ENCODE measurements at places on chromosomes 3 and 15. TPM values are rescaled to one million over a fixed set of nuclear protein-coding genes. Genes with fewer than 3 reads are reported as not detected.

- ATAC-seq = no peak
Measured at GRCh38 chr15:90646662-90647305, 70.4 kb upstream of the BLM start.

The MINDY2 gene
- total RNA-seq = 10.2 TPM

The GOLGA6B gene
- not detected for total RNA-seq

DNA sequence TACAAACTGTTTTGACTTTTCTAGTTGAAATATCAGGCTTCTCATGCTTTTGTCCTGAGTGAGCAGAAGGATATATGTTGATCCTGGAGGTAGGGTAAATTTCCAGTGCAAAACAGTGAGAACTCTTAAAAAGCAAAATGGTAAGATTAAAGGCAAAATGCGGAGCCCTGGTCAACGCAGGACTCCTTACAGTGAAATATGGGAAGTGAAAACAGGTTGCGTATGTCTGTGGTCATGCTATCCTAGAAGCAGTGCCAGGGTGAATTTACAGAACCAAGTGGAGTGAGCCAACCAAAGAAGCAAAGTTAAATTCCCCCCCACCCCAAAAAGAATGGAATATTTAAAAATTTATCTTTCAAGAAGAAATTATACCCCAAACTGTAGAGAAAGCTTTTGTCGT, 256.4 kb downstream of the NR2F2 start:
- no peak for ATAC-seq

- ATAC-seq = no peak
Measured at GRCh38 chr3:98735761-98736269, 27.3 kb upstream of the ST3GAL6 start.

- no peak for ATAC-seq
Measured at GRCh38 chr3:177944228-177944661, 592.0 kb upstream of the KCNMB2 start.

DNA sequence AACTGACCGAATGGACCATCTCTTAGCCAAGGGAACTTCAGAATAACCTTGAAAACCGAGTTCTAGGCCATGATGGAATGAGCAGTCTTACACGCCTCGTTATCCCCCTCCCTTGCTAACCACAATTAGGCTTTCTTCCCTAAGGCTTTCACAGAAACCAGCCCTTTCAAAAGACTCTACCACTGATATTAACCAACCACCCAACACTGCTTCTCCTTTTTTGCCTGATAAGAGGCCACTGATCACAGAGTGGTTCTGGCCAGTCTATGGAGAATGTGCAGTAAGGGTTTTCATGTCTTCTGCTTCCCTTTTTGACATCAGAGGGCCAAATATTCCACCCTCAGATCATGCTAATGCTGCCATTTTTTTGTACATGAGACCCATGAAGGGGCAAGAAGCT, 59.3 kb downstream of the MCF2L2 start:
- no peak for ATAC-seq

- ATAC-seq = peak; percentile 24
Measured at GRCh38 chr3:43748179-43748578, 57.4 kb downstream of the ABHD5 start.

The RASL12 gene
- total RNA-seq = 1.5 TPM

- ATAC-seq = peak; percentile 96
Measured at GRCh38 chr3:55884491-55885285, 397.6 kb upstream of the WNT5A start.

- ATAC-seq = no peak
Measured at GRCh38 chr3:72266016-72266370, 481.0 kb upstream of the PROK2 start.

The LRRC15 gene
- total RNA-seq = 0.04 TPM

DNA sequence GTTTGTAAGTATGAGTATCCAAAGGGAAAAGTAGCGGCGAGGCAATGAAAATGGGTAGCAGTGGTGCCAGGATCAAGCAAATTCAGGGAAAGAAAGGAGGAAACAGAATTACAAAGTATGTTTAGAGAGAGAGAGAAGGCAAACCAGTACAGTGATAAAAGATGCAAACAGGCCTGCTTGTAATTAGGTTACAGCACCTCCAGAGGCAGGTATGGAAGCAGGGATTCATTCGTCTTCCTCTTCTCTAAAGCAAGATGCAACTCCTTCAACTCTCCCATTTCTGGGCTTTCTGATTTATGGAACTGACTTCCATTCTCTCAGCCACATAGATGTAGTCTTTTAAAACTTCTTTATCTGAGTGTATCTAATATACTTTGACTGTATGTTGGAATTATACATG, 68.0 kb downstream of the CRYBG3 start:
- ATAC-seq = no peak

GRCh38 chr15:47294765-47295259, 422.5 kb upstream of the SEMA6D start:
- no peak for ATAC-seq

GRCh38 chr15:39144051-39144450, 436.8 kb upstream of the THBS1 start:
- ATAC-seq = no peak

GRCh38 chr3:24416224-24416623, 78.4 kb downstream of the THRB start:
- peak; percentile 56 for ATAC-seq

The TUSC7 gene
- total RNA-seq = not detected

- ATAC-seq = peak; percentile 98
Measured at GRCh38 chr15:95557226-95558046, 773.1 kb upstream of the NR2F2 start.

GRCh38 chr15:27183201-27183600, 212.2 kb downstream of the GABRG3 start:
- ATAC-seq = no peak

GRCh38 chr15:90165659-90166489, 35.3 kb upstream of the SEMA4B start:
- peak; percentile 92 for ATAC-seq

GRCh38 chr3:132606085-132606484, 9.0 kb downstream of the ACKR4 start:
- no peak for ATAC-seq

DNA sequence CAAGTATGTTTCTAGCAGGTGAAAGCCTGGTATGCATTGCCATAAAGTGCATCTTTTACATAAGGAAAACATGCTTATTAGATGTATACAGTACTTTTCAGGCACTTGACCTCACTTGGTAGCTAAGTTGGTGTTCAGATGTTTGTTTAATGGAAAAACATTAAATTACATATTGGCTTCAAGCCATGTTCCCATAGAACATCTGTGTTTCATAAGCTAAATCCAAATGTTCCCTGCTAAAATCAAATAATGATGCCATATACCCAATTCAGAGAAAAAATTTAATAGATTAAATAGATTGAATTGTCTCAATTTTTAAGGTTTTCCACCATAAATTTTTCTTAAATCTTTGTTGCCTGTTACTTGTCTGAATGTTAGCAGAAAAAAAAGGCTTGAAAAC, 19.1 kb upstream of the RPL22L1 start:
- no peak for ATAC-seq

- ATAC-seq = no peak
Measured at GRCh38 chr3:119324899-119325298, 30.7 kb downstream of the ARHGAP31 start.

DNA sequence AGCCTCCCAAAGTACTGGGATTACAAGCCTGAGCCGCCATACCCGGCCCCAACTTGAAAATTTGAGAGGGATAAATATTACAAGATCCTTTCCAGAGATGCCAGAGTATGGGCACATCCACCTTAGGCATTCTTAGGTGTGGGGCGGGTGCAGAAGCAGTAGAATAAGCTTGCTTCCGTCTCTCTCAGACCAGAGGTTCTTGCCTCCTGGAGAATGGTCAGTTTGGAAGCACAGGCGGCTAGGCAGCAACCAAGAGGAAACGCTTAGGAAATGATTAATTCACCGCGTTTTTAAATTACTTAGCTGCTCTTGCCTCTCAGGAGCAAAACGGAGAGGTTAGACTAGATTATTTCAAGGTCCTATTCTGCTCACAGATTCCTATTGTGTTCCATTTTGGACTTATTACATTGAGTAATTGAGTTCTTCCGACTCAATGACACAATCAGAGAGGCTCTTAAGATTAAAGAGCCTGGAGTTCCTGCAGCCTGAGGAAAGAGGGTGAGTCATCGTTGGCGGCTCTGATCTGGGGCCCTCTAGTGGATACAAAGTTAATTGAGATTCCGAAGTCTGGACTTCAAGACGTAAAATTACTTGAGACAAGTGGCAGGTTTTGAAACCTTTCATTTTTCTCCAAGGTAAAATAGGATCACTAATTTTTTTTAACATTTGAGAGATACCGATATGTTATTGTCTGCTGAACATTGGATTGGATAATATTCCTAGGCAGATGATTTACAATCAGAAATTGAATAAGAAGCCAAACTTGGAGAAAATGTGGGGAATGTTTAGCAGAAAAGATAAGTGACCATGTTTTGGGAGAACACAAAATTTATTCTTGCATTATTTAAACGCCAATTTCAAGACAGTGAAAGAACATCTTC, 5.8 kb upstream of the TOPAZ1 start:
- ATAC-seq = peak; percentile 99

- ATAC-seq = no peak
Measured at GRCh38 chr3:77251136-77251535, 211.2 kb downstream of the ROBO2 start.

GRCh38 chr3:16063603-16064002, 110.9 kb upstream of the GALNT15 start:
- ATAC-seq = no peak

The FAM219B gene
- total RNA-seq = 62.5 TPM

- no peak for ATAC-seq
Measured at GRCh38 chr3:107285197-107285596, 92.0 kb upstream of the CCDC54 start.

DNA sequence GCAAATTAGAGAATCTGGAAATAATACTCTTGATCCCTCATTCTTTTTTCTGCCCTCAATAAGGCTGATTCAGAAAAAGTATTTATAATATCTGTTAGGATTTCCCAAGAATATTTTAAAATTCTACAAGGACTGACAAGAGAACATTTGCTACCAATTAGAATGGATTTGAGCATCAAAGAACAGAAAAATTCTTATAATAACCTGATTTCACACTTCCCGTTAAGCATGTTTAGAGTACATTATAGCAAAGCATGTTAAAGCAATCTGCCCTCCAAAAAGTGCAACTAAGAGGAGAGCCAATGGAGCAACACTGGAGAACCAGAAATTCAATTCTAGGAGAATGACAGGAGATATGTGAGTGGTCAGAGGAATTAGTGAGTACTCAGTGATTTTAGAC, 57.2 kb downstream of the THBS1 start:
- ATAC-seq = no peak

- no peak for ATAC-seq
Measured at GRCh38 chr3:1228289-1228688, 135.5 kb downstream of the CNTN6 start.

DNA sequence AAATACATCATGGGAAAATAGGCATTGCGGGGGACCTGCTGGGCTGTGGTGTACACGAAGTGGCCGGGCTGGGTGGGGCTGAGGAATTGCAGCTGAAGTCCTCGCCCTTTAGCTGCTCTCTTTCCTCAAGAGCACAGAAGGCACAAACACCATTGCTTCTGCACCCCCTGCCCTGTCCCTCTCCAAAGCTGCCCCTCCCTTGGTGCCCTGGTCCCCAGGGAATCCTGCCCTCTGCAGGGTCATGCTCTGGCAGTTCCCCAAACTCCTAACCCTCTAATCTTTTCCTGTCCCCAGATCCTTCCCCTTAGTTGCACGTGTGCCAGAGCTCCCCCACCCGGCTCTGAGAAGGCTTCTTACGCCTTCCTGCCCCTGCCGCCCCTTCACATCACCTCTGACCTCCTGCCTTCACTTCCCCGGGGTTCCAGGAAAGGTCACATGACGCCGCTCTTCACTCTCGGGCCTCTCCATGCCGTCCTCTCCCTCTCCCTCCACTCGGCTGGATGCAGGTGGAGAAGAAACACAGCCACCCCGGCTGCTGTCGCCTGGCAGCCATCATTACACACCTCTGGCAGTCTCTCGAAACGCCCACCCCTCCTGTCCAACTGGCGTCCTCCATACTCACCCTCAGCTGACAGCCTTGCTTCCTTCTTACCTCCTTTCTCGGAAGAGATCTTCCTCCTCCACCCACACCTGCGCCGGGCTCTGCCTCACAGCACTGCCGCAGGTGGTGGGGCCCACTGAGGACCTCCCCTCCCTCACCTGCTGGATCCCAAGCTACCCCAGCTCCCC, 6.9 kb upstream of the PCSK6 start:
- no peak for ATAC-seq

The SLC51A gene
- not detected for total RNA-seq

The RHCG gene
- 4,298 TPM for total RNA-seq

GRCh38 chr3:105656651-105657504, 211.9 kb downstream of the CBLB start:
- ATAC-seq = no peak

GRCh38 chr3:150334974-150335373, 73.1 kb upstream of the TSC22D2 start:
- no peak for ATAC-seq

- ATAC-seq = no peak
Measured at GRCh38 chr15:43941555-43941954, 114.8 kb downstream of the WDR76 start.

- ATAC-seq = no peak
Measured at GRCh38 chr3:8882171-8882593, 81.1 kb downstream of the RAD18 start.

- ATAC-seq = peak; percentile 90
Measured at GRCh38 chr3:11136830-11137626, 17.3 kb upstream of the HRH1 start.

The ANKRD34C gene
- not detected for total RNA-seq

DNA sequence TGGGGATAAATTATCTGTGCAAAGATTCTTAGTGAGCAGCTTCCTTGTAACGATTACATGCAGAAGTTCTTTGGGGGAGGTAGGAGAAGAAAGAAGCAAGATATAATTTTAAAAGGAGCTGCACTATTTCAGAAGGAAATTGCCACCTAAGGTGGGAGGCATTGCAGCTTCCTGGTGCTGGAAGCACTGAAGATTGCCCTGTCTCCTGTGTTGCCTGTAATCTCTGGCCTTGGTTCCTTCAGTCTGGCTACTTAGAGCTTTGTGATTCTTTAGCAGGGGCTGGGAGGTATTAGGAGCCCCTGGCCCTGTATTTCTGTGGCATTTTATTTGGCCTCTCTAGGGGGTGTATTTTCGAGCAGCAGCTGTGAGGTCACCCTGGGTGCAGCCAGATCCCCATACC, 35.5 kb downstream of the CACNA2D3 start:
- ATAC-seq = no peak

DNA sequence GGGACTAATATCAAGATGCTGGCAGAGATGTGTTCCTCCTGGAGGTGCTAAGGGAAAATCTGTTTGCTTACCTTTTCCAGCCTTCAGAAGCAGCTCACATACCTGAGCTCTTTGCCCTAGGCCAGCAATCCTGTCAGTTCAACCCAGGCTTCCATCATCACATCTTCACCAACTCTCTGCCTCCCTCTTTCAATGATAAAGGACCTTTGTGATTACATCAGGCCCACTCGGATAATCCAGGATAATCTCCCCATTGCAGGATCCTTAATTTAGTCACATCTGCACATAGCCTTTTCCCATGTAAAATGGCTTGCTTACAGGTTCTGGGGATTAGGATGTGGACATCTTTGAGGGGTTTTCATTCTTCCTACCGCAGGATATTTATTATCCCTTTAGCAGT, 58.3 kb downstream of the NSUN3 start:
- no peak for ATAC-seq

The FGF7 gene
- 2.0 TPM for total RNA-seq

GRCh38 chr3:185457376-185457775, 41.5 kb downstream of the TMEM41A start:
- ATAC-seq = no peak

The MORC1 gene
- not detected for total RNA-seq

The PAK2 gene
- total RNA-seq = 36.5 TPM

GRCh38 chr3:130420466-130420865, 75.0 kb downstream of the COL6A5 start:
- no peak for ATAC-seq

Data from esophagus mucosa (tissue), 1 donor.